Right atrium auricular region (tissue), 2 donors: ENCODE measurements at places on chromosomes 3 and 15.
A peak's percentile ranks its signal among the peaks of the same experiment; 100 is the strongest.

DNA sequence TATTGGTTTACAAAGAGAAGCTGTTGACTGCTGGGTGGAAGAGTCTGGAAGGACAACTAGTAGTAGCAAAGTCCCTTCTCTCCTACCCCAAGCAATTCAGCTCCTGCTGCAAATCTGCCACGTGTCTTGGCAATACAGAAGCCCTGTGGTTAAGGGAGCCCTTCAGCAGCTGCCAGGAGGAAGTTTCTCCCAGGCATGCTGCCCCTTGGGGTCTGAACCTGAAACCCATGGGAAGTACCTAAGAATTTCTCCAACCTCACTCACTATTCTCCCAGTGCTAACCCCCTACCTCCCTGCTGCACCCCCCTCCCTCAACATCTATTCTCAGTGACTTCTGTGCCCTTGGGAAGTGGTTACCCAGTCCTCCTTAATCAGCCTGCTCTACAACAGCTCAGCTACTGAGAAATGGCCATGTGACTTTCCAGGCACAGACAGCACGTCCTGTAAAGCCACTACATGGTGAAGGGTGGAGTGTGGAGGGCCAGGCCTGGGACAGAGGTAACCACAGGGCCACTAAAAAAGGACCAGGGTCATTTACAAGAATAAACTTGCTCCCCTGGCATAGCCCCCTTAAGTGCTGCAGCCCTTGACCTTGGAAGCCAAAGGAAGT lies 316.6 kb downstream of the NTRK3 start:
- no peak for DNase-seq

GRCh38 chr15:85482894-85483293 lies 102.5 kb downstream of the AKAP13 start:
- no peak for DNase-seq

DNA sequence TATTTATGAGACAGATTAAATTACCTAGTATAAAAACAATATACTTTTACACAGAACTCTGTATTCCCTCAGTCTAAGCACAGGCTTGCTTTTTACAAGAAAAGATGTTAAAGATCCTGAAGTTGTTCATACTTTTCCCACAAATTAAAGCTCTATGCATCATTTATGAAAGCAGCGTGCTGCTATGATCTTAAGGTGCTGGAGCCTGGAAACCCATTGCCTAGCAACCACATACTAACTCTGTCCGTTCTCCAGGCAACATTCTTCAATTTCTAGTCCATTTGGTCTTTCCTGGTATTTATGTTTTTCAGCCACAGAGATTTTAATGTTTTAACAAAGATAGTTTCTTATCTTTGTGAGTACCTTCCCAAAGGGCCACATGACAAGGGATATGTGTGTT lies 312.0 kb downstream of the DOCK3 start:
- DNase-seq: no peak

DNA sequence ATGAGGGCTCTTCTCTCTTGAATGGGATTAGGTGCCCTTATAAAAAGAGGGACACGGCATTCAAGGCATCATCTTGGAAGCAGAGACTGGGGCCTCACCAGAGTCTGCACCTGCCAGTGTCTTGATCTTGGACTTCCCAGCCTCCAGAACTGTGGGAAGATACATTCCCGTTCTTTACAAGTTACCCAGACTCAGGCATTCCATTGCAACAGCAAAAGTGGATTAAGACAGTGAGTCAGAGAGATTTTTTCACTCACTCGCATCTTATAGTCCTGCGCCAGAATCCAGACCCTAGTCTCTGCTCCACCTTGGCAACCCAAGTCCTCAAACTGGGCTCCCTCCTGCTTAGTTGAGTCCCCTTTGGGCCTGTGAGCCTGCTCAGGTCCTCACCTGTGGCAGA lies 2.7 kb downstream of the LCTL start:
- peak; percentile 16 for DNase-seq

DNA sequence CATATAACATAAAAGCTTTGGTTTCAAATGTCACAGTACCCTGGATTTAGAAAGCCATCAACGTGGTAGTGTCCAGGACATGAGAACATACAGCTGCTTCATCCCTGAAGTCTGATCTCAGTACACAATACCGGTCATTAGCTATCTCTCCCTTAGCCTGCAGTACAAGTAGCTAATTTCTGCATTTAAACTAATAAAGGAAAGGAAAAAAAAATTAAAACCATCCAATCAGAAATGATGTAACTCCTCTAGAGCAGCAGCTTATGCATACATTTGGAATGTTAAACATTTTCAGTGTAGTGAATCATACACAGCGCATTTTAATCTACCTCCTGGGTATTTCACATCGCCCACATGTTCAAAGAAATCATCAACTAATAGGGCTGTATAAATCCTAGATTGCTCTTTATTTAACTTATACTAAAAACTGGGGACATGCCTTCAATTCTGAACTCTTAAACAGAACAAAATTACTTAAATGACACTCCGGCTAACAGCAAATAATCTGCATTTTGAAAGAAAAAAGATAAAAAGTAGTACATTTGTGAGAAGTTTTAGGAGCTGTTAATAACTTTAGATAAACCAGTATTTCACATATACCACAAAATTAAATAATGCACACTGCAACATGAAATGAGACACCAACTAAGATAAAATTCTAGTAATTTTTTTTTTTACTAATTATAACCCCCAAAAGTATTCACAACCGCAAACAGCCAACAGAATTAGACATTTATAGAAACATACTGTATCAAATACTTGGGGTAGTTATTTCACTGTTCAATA lies 3.7 kb downstream of the IGF2BP2 start:
- DNase-seq: no peak
